Fibroblast of villous mesenchyme (primary cell): ENCODE measurements at places on chromosomes 7 and 10.

DNA sequence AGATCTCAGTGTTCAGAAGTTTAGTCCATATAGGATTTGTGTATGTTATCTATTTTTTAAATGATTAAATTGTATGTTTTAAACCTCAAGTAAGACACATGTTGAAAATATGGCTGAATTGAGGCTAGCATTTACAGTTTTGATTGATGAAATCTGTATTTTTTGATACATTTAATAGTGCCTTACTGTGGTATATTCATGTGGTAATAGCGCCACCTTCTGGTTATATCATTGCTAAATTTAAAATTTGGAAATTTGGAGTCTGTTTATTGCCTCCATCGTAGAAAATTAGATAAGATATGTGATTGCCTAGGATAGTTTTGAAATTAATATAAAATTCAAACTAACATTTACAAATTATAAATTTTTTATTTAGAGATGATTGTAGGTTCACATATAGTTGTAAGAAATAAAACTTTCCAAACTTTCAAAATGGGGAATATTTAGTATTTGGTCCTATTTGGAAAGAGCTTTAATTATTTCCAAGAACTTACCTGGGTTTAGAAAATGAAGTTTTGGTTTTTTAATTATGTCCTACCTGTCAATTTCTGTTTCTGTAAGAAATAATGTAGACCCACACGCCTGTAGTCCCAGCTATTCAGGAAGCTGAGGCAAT is 19.1 kb upstream of the ARMS2 start:
- peak; percentile 61 for DNase-seq

GRCh38 chr10:126857178-126857806 is 47.9 kb upstream of the DOCK1 start:
- DNase-seq, result no peak

DNA sequence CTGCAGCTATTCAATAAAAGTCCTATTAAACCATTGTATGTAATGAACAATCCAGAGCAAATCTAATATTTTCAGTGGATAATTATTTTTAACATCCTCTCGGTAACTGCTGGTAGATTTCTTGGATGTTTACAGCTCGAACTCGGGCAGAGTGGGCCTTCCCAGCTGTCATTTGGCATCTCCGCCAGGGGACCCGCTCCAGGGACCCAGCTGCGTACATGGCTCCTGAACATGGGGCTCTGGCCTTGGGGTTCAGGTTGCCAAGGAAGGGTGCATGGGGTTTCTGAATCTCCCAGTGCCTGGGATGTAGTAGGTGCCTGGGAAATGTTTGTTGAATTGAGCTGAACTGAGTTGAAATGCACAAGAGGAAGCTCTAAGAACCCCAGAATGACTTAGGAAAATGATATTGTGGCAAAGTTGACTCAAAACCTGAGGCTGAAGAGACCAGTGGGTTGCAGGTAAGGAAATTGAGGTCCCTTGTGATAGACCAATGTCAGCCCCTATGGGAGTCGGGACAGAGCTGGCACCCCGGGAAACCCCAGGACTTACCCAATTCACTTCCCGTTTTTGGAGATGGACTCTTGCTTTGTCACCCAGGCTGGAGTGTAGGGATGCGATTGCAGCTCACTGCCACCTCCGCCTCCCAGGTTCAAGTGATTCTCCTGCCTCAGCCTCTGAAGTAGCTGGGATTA is 228.4 kb downstream of the CUX1 start:
- no peak for DNase-seq

DNA sequence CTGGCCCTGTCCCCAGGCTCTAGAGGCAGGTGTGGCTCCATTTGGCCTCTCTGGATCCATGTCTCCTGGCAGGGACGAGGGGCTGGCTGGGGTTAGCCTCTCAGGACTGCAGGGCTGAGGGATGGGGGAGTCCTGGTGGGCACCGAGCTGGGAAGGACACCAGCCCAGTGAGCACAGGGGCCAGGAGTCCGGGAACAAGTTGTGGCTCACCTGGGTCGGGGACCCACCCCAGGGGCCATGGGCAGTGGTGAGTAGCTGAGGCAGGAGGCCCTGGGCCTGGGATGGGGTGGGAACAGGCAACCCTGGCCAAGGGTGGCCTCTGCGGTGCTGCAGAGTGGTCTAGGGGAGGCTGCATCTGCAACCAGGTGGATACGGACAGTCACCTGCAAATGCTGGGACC is 24.1 kb downstream of the ANTXRL start:
- DNase-seq, result no peak

- DNase-seq, result no peak
Measured at GRCh38 chr10:125076891-125077541, 83.3 kb downstream of the CTBP2 start.

DNA sequence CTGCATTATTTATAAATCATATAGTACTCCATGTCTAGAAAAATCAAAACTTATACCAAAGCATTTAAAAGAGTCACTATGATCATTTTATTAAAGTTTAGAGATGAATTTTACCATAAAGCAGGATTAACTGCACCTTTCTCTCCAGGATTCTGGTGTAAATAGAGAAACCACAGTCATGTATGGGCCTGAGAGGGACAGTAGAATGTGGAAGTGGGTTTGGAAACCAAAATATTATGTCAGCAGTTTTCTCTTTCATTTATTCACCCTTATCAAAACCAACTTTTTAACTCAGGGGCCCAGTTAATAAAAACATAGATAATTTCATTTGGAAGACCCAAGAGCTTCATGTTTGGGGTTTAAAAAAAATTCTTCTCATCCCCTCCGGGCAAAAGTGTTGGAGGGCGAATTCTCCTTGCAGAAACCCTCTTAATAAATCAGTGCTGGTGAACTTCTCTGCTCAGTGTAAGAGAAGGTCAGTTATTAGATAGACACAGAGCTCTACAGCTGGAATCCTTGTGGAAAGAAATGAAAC is 266.2 kb downstream of the CREB5 start:
- DNase-seq, result peak; percentile 91

DNA sequence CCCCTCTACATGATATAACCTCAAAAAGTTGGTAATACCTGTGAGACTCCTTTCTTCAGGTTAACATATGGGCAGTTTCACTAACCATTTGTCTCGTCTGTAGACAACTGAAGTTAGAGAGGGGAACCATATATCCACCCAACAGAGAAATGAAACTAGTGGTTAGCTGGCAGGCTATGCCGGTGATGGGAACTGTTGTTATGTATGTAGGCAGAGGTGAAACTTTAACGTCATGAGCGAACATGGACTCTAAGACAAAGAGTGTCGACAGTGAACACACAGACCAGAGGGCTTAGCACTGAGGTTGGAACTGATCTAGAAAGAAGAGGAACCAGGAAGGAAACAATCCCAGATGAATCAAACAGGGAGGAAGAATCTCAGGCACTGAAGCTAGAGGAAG is 112.4 kb downstream of the ELMO1 start:
- no peak for DNase-seq

- no peak for DNase-seq
Measured at GRCh38 chr10:27695706-27696105, 49.9 kb downstream of the MKX start.

DNA sequence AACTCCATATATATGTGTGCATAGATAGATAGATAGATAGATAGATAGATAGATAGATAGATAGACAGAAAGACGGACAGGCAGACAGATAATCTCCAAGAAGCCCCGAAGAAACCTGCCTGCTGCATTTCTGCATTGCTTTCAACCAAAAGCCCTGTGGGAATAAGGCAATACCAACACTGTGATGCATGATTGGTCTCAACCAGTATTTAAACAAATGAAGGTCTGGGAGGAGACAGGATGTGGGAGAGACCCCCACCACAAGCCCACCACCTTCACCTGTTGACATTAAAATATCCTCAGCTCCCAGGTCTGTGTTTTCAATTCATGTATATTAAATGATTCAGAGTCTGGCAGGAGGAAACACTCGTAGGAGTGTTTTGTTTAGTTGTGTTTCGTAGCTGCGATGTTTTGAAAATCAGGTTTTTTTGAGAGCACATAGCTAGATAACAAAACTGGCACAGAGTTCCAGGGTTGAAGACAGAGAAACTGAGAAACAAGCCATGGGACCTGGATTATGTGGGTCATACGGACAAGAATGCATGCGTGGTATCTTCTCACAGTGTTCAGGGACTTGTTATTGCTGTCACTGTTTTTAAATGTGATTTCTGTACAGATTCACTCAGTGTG is 200.7 kb upstream of the AHR start:
- peak; percentile 13 for DNase-seq

- DNase-seq, result no peak
Measured at GRCh38 chr7:37433166-37433565, 15.5 kb downstream of the ELMO1 start.

DNA sequence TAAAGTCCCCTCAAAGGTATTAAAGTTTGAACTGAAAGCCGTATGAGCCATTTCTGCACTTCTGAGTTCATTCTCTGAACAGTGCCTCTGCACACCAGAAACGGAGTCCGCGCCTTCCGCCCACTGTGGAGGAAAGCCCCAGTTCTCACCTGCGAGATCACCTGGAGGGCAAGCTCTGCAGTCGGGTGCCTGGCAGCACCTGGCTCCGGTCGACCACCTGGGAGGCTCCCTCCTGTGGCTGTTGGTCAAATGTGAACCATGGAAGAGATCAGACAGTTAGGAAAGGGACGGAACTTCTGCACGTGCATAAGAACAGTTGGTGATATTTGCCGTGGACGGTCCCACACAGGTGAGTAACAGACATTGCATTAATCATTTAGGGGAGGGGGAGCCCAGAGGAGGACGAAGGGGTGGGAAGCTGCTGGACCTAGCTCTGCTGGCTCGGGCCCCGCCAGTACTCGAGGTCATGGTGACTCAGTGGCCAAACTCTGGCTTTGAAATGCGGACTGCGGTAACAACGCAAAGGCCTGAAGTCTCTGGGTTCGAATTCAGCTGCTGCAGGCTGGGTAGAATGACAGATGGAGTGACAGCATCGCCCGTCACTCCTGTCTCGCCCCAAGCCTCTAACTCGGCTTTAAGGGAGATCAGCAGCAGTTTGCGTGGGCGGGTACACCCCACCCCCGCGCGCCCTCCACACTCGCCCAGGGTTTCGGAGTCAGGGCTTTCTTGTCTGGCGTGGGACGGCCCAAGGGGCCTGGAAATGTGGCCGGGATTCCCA is 1.7 kb upstream of the DPYSL4 start:
- no peak for DNase-seq

- DNase-seq, result peak; percentile 83
Measured at GRCh38 chr10:454860-455259, 234.6 kb downstream of the DIP2C start.

- no peak for DNase-seq
Measured at GRCh38 chr10:79181227-79181626, 112.5 kb downstream of the ZMIZ1 start.

DNA sequence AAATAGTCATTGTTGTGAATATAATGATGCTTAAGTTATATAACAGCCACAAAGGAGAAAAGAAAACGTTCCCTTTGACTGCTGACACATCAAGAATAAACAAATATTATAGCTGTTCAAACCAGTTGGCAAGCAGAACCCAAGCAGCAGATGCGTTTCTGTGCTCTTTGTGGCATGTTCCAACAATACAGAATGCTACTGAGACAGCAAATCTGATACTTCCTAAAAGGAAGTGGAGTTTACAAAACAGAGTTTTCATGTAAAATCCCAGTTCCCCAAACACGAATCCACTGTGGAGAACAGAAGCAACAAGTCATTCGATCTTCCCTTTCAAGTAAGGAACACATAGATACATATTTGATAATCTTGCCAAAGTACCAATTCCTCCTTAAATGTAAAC is 170.9 kb upstream of the ASAH2 start:
- no peak for DNase-seq

DNA sequence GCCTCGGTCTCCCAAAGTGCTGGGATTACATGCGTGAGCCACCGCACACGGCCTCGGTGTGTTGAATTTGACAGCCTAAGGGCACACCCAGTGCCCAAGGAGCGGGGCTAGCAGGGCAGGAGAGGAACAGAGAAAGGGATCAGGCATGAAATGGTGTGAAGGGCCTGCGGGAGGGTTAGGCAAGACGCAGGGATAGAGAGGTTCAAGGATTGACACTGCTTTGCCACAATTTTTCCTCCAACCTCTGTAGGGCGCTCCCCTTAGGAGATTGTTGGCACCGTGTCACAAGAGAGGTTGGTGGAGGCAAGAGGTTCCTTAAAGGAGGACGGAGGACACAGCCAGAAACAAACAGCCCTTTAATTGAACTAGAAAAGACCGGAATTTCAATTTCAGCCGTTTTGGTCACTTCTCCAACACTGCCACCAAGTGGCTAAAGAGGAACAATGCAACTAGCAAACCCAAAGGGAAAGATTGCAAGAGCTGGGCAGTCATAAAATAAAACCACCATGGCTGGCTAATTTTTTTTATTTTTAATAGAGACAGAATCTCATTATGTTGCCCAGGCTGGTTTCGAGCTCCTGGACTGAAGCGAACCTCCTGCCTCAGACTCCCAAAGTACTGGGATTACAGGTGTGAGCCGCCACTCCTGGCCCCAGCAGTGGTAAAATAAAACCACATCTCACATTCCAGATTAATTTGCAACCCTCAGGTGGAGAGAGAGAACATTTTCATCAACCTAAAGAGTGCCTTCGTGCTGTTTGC is 6.9 kb upstream of the CREB3L2 start:
- DNase-seq, result peak; percentile 74

- DNase-seq, result no peak
Measured at GRCh38 chr10:23362879-23363792, 18.5 kb upstream of the C10orf67 start.

- DNase-seq, result no peak
Measured at GRCh38 chr10:4568731-4569130, 257.3 kb upstream of the AKR1E2 start.

DNA sequence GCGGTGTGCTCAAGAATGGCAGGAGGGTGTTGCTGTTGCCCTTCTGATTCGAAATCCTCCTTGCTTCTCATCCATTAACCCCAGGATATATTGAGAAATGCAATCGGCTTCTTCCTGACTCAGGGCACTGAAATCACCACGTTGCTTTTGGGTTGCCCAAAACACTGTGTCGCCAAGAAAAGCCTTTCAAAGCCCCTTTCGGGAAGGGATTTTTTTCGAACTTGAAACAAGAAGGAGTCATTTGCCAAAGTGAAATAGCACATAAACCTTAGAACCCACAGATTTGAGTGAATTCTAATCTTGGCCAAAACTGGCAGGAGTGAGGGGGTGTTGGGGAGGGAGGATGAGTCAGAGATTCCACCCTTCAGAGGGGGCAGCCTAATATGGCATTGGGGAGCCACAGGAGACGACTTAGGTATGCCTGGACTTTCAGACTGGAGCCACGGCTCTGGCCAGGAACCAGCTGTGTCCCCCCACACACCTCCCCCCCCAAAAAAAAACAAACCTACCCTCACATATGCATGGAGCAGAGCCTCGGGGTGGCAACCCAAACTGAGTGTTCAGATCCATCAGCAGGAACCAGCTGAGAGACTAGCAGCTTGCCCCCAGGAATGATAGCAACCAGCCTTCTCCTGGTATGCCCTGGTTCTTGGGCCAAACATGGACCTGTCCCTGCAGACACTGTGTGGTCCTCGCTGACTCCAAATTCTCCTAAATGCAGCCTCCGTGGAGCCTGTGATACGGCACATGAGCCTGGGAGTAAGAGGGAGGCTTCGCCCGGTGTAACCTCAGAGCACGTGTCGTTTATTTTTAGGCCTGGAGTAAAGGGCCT is 138.4 kb downstream of the FGFR2 start:
- no peak for DNase-seq

DNA sequence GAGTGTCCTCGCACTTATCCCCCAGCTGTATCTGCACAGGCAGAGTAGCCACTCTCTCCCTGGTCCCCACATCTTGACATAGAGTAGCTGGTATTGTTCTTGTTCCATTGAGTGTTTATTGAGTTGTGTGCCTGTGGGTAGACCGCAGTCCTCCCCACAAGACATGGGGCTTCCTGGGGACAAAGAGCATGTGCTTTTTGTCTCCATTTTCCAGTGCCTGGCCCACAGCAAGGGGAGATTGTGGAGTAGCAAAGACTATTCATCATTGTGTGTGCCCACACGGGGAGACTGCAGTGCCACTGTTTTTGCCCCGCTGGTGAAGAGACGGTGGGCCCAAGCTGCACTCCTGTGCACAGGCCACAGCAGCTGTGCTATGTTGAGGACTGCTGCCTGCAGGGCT is 63.5 kb downstream of the FRMPD2 start:
- no peak for DNase-seq
